ENCODE measurements at places on chromosomes 5 and 9.

- no peaks in the 10 kb centered on the region for H3K27me3 ChIP-seq
- no peak overlapping the region for H3K4me3 ChIP-seq
- no peaks in the 10 kb centered on the region for H3K4me1 ChIP-seq
- no peak overlapping the region for H3K27ac ChIP-seq
Observed at GRCh38 chr9:106773750-106774149, 89.2 kb upstream of the ZNF462 start.

DNA sequence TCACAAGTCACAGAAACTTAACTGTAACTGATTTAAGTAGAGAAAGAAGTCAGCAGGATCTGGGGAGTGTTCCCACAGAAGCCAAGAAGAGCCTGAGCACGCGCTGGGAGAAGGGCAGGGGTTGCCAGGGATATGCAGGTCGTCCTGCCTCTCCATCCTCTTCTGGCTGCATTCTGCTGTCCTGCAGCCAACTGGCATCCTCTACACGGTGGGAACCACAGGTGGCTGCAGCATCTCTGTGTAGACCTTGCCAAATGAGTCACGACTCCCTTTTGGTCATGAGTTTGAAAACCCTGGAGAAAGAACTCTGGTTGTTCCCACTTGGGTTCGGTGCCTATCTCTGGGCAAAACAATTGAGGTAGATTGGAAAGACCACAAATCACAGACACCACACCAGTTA is 38.4 kb upstream of the PCA3 start:
- H3K4me3 ChIP-seq: no peak overlapping the region
- no peak for DNase-seq
- no peaks in the 10 kb centered on the region for H3K4me1 ChIP-seq
- H3K27ac ChIP-seq: no peak overlapping the region
- peaks cover 23% of the 10 kb centered on the region for H3K27me3 ChIP-seq

GRCh38 chr5:133868946-133869518 is 99.4 kb downstream of the C5orf15 start:
- H3K4me1 ChIP-seq: no peaks in the 10 kb centered on the region
- DNase-seq: peak; percentile 70
- H3K36me3 ChIP-seq: no peaks in the 10 kb centered on the region
- H3K4me3 ChIP-seq: no peak overlapping the region
- peaks cover 35% of the 10 kb centered on the region for H3K27me3 ChIP-seq

GRCh38 chr5:72749362-72749997 is 67.0 kb upstream of the TNPO1 start:
- H3K27me3 ChIP-seq: peaks cover 11% of the 10 kb centered on the region
- H3K4me3 ChIP-seq: no peak overlapping the region
- H3K36me3 ChIP-seq: no peaks in the 10 kb centered on the region
- H3K4me1 ChIP-seq: no peaks in the 10 kb centered on the region

- H3K27me3 ChIP-seq: peaks cover 8% of the 10 kb centered on the region
- DNase-seq: no peak
- no peak overlapping the region for H3K27ac ChIP-seq
- no peak overlapping the region for H3K4me3 ChIP-seq
- H3K36me3 ChIP-seq: no peaks in the 10 kb centered on the region
Observed at GRCh38 chr5:172380301-172380986, 73.9 kb downstream of the SH3PXD2B start.

DNA sequence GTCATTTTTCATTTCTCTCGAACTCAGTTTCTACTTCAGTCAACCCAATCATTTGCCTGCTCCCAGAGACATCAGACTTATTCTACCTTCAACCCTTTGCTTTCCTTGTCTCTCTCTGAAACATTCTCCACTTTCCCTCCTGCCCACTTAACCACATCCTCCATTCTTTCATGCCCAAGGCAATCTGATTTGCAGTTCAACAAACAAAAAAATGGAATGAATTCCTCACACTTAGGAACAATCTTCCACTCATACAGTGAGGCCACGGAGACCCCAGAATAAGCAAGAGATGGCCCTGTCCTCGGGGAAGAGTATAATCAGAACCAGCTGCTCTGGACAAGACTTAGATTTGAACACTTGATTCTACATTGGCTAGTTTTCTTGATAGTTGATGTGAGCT is 180.5 kb downstream of the RFK start:
- DNase-seq: no peak
- H3K36me3 ChIP-seq: no peaks in the 10 kb centered on the region
- no peaks in the 10 kb centered on the region for H3K4me1 ChIP-seq
- no peak overlapping the region for H3K27ac ChIP-seq
- H3K4me3 ChIP-seq: no peak overlapping the region

- no peaks in the 10 kb centered on the region for H3K4me1 ChIP-seq
- H3K4me3 ChIP-seq: no peak overlapping the region
- DNase-seq: no peak
Observed at GRCh38 chr5:95704150-95704549, 21.4 kb upstream of the SPATA9 start.

GRCh38 chr9:92119586-92119985 is 4.4 kb upstream of the SPTLC1 start:
- no peak overlapping the region for H3K27ac ChIP-seq
- no peak overlapping the region for H3K4me3 ChIP-seq
- H3K36me3 ChIP-seq: no peaks in the 10 kb centered on the region

GRCh38 chr5:172692451-172692850 is 51.4 kb downstream of the NEURL1B start:
- peaks cover 10% of the 10 kb centered on the region for H3K4me1 ChIP-seq
- H3K4me3 ChIP-seq: no peak overlapping the region
- H3K27ac ChIP-seq: no peak overlapping the region
- no peaks in the 10 kb centered on the region for H3K36me3 ChIP-seq

GRCh38 chr9:98168941-98169488 is 23.4 kb downstream of the CORO2A start:
- no peaks in the 10 kb centered on the region for H3K36me3 ChIP-seq
- H3K27ac ChIP-seq: peak overlapping the region; percentile 92
- no peak for DNase-seq
- H3K4me1 ChIP-seq: peaks cover 34% of the 10 kb centered on the region
- no peaks in the 10 kb centered on the region for H3K27me3 ChIP-seq
- peak overlapping the region; percentile 65 for H3K4me3 ChIP-seq

DNA sequence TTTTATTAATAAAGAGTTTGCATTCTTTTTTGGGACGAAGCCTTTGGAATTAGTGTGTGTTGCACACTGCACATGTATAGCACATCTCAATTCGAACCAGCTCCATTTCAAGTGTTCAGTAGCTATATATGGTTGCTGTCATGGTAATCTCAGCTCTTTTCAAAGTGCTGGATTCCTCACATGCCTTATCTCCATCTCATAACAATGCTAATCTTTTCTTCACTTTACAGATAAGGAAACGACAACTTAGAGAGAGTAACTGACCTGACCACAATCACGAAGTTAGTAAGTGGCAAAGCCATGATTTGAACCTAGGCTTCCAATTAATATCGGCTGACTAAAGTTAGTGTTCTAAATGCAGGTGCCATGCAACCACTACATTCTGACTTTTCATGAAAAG is 204.8 kb upstream of the RASEF start:
- no peaks in the 10 kb centered on the region for H3K4me1 ChIP-seq
- H3K27ac ChIP-seq: no peak overlapping the region
- no peak for DNase-seq
- no peaks in the 10 kb centered on the region for H3K36me3 ChIP-seq
- H3K27me3 ChIP-seq: no peaks in the 10 kb centered on the region
- no peak overlapping the region for H3K4me3 ChIP-seq

DNA sequence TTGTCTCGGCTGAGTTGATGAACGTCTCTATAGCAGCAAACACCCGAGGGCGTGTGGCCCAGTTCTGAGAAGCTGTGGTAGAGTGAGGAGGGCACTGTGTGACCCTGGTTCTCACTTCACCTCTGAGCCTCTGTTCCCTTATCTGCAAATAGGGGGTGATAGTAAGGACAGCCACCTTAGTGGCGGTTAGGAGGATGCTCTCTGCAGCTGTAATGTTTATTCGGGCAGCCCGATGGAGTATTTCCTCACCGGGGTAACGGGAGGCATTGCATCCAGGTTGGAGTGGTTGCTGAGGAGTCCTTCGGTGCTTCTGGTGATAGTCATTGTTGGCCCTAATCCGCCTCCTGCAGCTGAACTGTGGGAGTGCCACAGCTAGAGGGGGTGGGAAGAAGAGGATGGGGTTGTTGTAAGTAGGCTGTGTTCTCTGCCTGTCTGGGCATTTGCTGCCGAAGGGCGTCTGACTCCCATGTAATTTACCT is 13.9 kb downstream of the PRRC2B start:
- peak overlapping the region; percentile 85 for H3K4me3 ChIP-seq
- H3K27ac ChIP-seq: peak overlapping the region; percentile 98
- H3K36me3 ChIP-seq: no peaks in the 10 kb centered on the region

- no peak overlapping the region for H3K27ac ChIP-seq
- H3K27me3 ChIP-seq: peaks cover 4% of the 10 kb centered on the region
- H3K4me3 ChIP-seq: no peak overlapping the region
- peaks cover 7% of the 10 kb centered on the region for H3K36me3 ChIP-seq
- no peaks in the 10 kb centered on the region for H3K4me1 ChIP-seq
- no peak for DNase-seq
Observed at GRCh38 chr5:108521841-108522506, 140.1 kb upstream of the FBXL17 start.
